ENCODE measurements at places on chromosomes 3 and 15.
A peak's percentile ranks its signal among the peaks of the same experiment; 100 is the strongest.

DNA sequence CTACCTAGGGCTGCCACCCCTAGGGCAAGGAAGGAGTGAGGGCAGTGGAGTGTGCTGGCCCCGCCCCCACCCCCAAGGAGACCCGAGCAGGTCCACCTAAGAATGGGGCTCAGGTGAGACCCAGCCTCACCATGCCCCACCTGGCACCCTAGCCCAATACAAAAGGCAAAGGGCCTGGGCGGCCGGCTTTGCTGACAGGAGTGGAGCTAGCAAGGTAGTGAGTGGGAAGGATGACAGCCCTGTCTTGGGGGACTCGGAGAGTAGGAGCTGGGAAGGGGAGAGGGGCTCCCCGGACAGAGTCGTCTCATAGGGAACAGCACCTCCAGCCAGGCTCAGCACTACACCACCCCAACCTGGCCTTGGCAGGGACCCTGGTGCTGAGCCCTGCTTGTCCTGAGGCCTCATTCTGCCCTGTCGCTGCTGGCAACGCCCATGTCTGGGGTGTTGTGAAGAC lies 12.1 kb downstream of the C15orf39 start:
- DNase-seq = no peak

DNA sequence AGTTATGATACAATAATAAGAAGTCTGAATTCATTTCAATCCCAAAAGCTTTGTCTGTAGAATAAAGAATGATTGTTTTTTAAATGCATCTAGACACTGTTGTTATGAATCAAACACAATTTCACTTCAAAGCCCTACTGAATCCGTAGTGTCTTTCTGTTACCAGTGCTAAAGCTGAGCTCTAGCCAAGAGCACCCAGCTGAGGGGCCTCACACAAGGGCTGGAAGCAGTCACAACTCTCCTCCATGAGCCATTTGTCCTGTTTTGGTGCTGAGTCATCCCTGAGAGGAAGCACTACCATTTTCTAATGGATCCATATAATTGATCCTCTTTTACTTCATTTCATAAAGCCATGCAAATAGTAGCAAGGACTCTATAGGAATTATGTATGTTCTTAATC lies 158.2 kb upstream of the ANKRD28 start:
- no peak for DNase-seq

DNA sequence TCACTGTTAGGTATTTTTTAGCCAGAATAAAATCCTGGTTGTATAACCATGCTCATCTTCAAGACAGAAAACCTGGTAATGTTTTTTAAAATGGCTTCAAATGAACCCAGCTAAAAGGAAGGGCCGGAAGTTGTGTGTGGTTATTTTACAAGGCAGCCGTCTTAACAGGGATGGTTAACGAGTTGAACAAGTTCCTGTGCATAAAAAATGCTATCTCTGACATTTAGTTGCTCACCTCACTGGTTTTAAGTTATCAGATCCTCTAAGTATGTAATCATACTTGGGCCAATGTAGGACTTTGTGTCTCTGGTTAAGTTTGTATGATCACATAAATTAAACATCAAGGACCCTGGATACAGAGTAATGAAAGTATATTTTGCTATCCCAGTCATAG lies 2.1 kb downstream of the ATP11B start:
- peak; percentile 3 for DNase-seq

- DNase-seq = no peak
Observed at GRCh38 chr3:24508423-24508839, 13.8 kb upstream of the THRB start.

DNA sequence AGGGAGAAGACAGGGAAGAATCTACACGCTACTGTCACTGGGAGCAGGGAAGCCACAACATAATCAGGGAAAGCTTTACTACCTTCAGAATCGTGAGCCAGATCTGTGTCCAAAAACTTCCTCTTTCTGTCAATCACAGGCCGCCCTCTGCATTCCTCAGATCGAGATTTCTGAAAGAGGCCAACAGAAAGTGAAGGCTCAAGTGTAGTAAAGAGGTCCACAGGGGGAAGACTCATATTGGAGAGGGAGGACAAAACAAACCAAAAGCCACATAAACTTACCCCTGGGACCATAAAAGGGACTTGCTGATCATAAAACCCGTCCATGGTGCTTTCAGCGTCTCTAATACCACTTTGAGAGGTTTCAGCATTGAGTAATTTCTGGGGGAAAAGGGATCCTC lies 3.3 kb downstream of the ETV5 start:
- no peak for DNase-seq

GRCh38 chr3:99884484-99884883 lies 66.8 kb downstream of the CMSS1 start:
- no peak for DNase-seq

GRCh38 chr15:23629234-23629805 lies 18.3 kb downstream of the MAGEL2 start:
- no peak for DNase-seq

DNA sequence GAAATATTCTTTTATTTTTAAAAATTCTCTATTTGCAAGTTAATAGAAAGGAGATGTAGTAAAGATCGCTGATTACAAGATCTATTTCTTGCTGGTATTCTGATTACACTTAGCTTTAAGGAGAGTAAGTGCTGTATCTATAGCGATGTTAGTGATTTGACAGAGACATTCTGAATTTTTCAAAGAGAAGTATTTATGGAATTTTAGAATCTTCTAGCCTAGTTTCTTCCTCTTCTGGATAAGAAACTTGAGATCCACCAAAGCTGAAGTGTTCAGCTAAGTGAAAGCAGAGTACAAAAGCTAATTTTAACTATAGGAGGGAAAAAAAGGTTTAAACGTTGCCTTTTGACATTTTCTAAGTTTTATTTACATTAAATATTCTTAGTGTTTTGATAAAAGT lies 72.1 kb upstream of the RARB start:
- DNase-seq = no peak

DNA sequence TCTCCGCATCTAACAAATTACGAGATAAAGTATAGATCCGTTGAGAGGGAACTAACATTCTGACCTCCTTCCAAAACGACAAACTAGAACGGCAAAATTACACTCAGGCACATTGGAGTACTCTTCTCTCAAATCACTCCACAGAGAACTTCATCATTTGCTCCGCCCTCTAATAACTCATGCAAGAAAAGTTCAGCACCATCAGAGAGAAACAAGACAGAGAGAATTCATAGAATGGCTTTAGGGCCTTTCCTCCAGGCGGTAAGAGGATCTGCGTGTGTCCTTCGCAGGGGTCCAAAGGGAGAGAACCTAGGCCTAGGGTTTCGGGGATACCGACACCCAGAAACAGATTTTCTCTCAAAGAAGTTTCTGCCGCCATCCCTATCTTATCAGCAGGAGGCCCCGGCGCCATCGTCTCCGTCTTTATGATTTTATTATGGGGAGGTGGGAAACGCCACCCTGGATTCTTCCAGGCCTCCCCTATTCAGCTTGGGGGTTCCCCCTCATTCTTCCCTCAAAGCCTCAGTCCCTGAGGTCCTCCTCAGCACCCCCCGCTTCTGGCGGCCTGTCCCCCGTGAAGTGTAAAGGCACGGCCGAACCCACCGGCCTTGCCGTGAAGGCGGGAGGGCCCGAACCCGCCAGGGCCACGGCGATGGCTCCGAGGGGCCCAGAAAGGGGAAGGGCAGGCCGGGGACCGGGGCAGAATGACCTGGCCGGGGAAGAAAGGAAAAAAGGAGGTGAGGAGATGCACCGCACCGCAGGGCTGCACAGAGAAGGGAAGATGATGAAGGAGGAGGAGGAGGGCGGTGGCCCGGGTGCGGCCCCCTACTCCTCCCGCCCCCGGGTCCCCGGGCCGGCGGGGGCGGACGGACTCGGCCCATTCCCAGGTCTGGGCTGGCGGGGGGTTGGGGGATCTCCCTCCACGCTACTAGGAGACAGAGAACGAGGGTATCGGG lies 768 bp downstream of the UBXN7 start:
- no peak for DNase-seq
